ENCODE measurements at places on chromosomes 7 and 10.

DNA sequence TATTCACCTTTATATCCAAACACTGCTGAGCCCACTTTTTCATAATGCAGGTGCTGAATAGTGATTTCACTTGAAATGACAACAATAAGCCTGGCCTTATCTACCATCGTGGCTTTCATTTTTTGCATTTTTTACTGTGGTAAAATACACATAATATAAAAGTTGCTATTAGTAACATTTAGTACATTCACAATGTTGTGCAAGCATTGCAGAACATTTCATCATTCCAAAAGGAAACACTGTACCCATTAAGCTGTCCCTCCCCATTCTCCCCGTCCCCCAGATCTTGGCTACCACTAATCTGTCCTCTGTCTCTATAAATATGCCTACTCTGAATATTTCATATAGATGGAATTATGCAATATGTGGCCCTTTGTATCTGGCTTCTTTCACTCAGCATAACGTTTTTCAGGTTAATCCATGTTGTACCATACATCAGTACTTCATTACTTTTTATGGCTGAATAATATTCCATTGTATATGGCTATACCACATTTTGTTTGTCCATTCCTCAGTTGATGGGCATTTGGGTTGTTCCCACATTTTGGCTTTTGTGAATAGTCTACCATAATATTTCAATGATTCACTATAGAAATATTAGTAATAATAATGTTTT, 68.5 kb upstream of the ARID5B start:
- DNase-seq, result no peak

- DNase-seq, result no peak
Observed at GRCh38 chr10:44856696-44857095, 54.4 kb upstream of the TMEM72 start.

- DNase-seq, result no peak
Observed at GRCh38 chr10:104640339-104641186, 527 bp upstream of the SORCS3 start.

- no peak for DNase-seq
Observed at GRCh38 chr10:51983481-51983880, 284.1 kb upstream of the CSTF2T start.

DNA sequence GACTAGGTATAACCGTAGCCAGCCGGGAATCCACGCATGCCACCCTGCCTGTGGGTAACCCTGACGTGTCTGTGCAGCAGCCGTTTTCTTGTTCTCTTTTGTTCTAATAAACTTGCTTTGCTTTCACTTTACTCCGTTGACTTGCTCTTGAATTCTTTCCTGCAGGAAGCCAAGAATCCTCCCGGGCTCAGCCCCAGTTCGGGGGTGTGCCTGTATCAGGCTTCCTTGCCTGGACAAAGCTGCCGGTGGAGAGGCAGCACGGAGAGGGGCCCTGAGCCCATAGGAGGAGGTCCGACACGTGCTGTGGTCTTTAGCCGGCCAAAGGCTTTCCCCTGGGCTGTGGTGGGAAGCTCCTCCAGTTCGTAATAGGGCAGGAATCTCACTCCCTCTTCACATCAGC, 256.5 kb upstream of the PPP2R2D start:
- no peak for DNase-seq

GRCh38 chr10:104424719-104425118, 71.1 kb downstream of the CFAP58 start:
- DNase-seq, result no peak

- DNase-seq, result no peak
Observed at GRCh38 chr10:21183025-21183424, 285.9 kb upstream of the NEBL start.

DNA sequence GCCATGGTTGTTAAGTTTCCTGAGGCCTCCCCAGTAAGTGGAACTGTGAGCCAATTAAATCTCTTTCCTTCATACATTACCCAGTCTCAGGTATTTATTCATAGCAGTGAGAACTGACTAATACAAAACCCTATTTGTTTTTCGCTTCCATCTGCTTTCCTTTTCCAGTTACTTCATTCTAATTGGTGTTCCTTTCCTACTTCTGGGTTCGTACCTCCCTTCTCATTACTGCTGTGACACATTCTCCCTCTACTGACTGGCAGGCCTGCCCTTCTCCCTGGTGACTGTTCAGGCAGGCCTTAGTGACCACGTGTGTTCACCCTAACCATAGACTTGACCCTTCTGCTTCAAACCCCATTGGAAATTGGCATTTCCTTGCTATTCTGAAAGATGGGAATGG, 37.7 kb downstream of the MTURN start:
- no peak for DNase-seq

- DNase-seq, result peak; percentile 29
Observed at GRCh38 chr10:18312374-18313139, 172.3 kb downstream of the CACNB2 start.

GRCh38 chr7:142088022-142088714, 23.4 kb upstream of the MGAM2 start:
- no peak for DNase-seq

GRCh38 chr10:35347121-35347562, 10.8 kb downstream of the CCNY start:
- no peak for DNase-seq

DNA sequence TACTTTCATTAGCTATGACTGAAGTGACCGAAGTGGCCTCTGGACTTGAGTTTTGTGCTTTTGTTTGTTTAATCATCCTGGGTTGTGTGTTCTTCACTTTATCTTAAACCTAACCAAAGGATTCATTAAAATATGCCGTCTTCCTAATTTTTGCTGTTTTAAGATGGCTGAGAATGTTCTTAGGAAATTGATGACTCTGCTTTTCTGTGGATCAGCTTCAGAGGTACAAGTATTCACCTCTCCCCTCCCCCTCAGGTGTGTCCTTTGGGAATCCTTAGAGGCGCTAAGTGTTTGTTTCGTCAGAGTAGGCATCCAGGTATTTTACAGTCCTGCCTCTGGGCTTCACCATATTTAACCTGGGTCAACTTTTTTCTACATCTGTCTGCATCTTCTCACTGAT, 1.1 kb downstream of the CCDC126 start:
- no peak for DNase-seq

DNA sequence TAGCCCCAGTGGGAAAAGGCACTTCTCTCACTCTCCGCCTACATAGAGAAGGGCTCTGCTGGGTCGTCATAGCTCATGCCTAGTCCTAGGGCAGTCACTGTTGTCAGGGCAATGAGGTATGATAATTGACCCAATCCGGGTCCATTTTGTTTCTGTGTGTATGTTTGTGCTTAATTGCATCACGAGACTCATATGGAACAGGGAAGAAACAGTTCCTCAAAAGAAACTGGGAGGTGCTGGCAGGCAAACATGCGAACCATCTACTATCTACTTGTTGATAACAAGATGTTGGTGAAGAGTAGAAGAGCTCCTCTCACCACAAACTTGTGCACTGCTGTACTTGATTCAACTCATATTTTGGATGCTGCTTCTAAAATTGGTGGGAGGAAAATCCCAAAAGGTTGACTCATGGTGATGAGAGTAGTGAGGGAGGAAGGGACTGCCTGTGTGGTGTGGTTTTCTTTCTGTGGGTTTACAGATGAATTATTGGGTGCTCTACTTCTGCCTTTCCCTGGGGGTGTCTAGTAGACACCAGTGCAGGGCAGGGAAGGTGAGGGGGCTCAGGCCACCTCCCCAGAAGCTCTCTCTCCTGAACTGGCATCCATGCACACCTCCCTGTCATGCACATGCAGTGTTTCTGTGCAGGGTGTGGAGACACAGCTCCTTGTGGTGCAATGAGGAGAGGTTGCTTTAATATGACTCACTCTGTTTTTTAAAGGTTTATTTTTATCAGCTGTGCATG, 29.4 kb downstream of the LSMEM1 start:
- DNase-seq, result no peak

GRCh38 chr10:91313796-91314485, 93.5 kb downstream of the PCGF5 start:
- DNase-seq, result no peak

DNA sequence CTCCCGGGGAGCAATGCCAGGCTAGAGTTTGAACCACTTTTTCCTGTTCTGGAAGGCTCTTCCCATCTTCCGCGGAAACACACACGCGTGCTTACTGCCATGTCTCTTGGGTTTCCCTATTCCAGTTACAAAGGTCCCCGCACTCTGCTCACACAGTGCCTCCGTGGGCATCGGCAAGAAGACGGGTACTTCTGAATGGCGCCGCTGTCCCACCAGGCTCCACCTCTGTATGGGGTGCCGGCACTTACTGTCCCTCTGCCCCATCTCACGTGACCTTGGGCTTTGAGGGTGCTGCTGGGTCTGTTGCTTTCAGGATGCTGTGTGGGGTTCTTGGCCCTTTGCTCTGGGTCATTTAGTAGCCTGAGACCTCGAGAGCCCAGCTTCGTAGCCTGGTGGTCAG, 170.7 kb upstream of the SH2B2 start:
- DNase-seq, result no peak

- DNase-seq, result no peak
Observed at GRCh38 chr10:88103576-88103975, 240.2 kb downstream of the PTEN start.

DNA sequence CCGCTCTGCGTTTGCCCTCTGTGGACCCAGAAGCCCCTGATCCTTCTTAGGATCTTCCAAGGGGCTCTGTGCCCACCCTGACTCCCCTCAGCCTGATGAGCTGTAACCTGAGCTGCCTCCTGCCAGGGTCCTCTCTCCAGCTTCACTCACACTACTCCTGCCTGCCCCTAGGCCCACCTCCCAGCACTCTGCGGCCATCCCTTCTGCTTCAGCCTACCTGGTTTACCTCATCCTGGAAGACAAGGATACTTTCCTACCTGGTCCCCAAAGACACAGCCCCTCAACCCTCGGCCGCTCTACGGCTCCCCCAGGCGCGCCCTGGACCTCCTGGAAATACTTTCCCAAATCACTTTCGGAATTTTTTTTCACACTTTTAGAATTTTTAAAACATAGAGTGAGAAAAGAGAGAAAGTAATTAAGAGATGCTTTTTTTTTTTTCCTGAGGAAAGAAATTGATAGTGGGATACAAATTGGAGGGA, 6.4 kb upstream of the ZNF862 start:
- no peak for DNase-seq

GRCh38 chr10:132069849-132070182, 4.1 kb downstream of the JAKMIP3 start:
- no peak for DNase-seq

GRCh38 chr10:115956225-115957011, 316.6 kb downstream of the GFRA1 start:
- no peak for DNase-seq

DNA sequence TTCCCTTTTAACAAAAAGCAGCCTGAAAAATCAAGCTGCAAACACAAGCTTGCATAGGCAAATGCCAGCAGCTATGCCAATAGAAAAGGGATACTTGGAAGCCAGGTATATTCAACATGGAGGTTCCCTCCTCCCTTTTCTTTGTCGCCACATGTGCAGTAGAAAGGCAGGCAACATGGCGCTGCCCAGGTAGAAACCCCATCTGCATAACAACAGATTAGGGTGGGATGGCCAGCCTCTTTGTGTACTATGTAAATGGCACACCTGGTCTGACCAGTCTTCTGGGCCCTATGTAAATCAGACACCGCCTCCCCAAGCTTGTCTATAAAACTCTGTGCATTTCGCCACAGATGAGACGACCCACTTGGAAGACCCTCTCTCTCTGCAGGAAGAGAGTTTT, 58.1 kb downstream of the CCDC3 start:
- peak; percentile 1 for DNase-seq

DNA sequence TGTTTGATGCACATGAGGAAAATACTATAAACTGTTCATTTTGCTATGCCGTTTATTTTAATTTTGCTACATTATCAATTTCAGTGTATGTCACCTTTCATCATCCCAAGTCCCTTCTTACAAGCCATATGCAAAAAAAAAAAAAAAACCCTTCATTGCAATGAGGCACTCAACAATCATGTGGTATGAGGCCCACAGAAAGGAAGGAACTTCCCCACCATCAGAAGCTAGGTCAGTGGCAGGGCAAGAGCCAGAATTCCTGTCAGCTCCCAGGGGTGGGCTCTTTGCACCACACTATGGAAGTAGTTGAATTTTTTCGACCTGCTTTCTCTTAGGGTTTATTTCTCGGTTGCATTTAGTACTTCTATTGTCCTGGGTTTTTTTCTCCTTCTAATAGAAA, 75.4 kb downstream of the NOC3L start:
- DNase-seq, result no peak
